ENCODE measurements at places on chromosomes 3 and 15.

DNA sequence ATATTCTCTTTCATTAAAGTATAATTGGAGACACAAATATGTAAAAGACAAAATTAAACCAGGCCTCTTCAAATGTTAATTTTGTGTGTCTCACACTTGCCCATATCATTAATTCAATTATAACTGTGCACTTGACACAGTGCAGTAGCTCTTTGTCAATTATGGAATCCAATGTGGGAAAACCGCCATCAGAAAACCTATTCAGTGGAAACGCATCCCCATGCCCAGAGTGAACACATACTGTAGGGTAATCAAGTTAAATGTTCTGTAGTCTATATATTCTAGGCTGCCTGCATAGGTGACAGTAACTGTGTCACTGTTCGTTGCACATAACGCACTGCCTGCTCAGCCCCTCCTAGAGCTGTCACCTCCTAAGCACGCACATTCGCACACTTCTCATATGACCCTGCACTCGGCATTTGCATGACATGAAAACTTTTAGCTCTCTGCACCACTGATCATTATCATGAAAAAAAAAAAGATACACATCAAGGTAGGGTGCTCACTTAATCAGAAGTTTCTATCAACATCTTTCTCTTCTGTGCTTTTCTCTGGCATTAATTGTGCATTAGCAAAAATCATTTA, 63.2 kb downstream of the MEIS2 start:
- no peak for DNase-seq

DNA sequence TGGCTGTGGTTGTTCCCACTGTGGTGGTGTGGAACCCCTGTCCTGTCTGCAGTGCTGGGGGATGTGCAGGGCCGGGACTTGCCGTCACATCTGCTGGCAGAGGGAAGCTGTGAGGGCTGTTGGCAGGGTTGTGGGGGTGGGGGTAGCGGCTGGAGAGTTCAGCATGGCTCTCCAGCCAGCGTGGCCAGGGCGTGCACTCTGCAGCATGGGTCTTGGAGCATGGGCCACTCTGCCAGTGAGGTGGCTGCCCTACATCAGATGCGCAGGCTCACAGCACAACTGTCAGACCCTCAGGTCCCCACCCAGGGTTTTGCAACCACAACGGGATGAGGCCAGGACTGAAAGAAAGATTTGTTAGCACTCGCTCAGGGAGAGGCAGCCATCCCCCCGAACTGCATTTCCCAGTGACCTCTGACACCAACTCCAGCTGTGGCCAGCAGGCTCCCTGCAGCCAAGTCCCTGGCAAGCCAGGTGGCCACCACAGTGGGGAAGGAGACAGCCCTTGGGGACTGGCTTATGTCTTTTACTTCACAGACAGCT, 237.7 kb upstream of the LYSMD4 start:
- no peak for DNase-seq

GRCh38 chr3:104939196-104939595, 427.5 kb upstream of the ALCAM start:
- DNase-seq, result no peak

- DNase-seq, result no peak
Observed at GRCh38 chr3:71305231-71306206, 278.0 kb downstream of the FOXP1 start.

GRCh38 chr15:78059110-78059839, 18.2 kb downstream of the TBC1D2B start:
- DNase-seq, result no peak

DNA sequence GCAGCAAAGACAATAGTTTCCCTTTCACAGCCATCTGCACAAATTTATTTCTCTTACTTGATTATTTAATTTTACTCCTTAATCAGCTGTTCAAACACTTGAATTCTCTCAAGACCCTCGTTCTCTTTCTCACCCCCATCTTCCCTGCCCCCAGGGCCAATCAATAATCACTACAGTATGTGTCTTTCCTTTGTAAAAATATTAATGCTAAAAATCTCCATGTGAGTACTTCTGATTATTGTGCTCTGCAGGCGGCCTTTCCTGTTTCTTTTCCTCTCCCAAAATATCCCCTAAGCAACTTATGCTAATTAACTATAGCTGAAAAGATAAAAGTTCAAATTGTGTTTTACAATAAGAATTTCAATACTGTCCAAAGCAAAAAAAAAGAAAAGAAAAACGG, 617.0 kb upstream of the CBLB start:
- no peak for DNase-seq

DNA sequence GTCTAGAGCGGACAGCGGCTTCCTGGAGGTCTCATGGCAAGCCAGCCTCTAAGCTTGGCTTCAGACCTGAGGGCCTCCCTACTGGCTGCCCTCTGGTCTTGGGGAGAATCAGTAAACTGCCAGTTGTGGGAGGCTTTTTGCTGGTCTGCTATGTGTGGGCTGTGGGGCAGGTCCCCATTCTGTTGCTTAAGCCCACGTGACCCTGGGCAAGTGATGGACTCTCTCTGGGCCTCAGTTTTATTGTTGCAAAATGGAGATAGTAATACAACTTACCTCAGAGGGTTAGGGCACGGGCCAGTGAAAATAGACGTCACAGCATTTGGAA, 61.7 kb downstream of the SLC6A6 start:
- DNase-seq, result no peak

All from LoVo (cell line).